Pancreas (tissue), 10 donors: ENCODE measurements at places on chromosomes 5 and 9.

DNA sequence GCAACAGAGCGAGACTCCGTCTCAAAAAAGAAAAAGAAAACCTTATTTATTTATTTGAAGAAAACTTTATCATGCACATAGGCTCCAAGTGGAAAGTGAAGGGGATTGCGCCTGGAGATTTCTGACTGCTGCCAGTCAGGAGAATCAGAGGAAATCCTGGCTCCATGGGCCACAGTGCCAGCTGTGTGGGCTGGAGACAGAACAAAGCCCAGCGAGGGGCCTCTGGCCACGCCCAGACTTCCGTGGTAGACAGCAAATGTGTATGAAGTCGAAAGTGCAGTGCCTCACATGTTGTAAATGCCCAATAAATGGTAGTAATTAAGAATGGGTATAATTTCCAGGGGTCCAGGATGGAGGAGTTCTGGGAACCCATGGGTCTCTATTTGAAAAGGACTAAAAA is 75.8 kb upstream of the WWC1 start:
- H3K27me3 ChIP-seq, result no peaks in the 10 kb centered on the region
- H3K4me1 ChIP-seq, result no peaks in the 10 kb centered on the region
- no peak for DNase-seq
- no peak overlapping the region for H3K4me3 ChIP-seq
- H3K27ac ChIP-seq, result no peak overlapping the region
- H3K36me3 ChIP-seq, result no peaks in the 10 kb centered on the region

- no peaks in the 10 kb centered on the region for H3K4me1 ChIP-seq
- H3K36me3 ChIP-seq, result no peaks in the 10 kb centered on the region
- no peak overlapping the region for H3K4me3 ChIP-seq
- H3K27me3 ChIP-seq, result no peaks in the 10 kb centered on the region
- DNase-seq, result no peak
These were observed 207.1 kb upstream of the PAPPA start for GRCh38 chr9:115946530-115946929.

DNA sequence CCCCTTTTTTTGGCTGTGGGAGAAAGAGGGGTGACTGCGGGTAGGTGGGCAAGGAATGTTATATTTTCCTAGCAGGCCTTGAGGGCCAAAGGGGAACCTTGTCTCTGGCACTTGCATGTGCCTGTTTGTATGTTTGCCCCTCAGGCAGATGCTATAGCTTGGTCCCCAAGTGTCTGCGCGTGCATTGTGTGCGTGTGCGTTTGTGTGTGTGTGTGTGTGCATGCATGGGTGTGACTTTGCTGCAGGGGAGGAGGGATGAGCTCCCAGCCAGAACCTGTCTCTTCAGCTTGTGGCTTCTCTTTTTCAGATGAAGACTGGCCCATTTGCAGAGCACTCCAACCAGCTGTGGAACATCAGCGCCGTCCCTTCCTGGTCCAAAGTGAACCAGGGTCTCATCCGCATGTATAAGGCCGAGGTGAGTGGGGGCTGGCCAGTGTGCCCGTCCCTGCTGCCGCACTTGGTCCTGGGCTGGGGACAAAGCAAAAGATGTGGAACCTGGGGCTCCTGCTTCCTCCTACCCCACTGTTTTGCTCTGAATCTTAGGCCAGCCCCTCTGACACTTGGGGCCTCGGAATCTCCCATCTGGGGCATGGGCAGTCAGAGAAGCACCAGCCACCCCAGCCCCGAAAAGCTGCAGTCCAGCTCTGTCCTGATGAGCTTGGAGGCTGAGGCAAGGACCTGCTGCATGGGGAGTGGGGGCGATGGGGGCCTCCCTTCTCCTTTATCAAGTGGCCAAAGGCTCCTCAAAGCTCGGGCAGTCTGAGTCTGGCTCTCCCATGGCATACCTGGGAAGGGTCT is 31.1 kb downstream of the PTPA start:
- H3K36me3 ChIP-seq, result no peaks in the 10 kb centered on the region
- DNase-seq, result peak; percentile 5
- H3K4me1 ChIP-seq, result peaks cover 25% of the 10 kb centered on the region
- no peak overlapping the region for H3K4me3 ChIP-seq
- peak overlapping the region; percentile 93 for H3K27ac ChIP-seq

- no peak overlapping the region for H3K27ac ChIP-seq
- no peaks in the 10 kb centered on the region for H3K36me3 ChIP-seq
- H3K4me3 ChIP-seq, result no peak overlapping the region
- peaks cover 9% of the 10 kb centered on the region for H3K4me1 ChIP-seq
These were observed 27.4 kb downstream of the UHRF2 start for GRCh38 chr9:6440405-6440804.

- H3K27me3 ChIP-seq, result no peaks in the 10 kb centered on the region
- H3K27ac ChIP-seq, result no peak overlapping the region
- no peaks in the 10 kb centered on the region for H3K4me1 ChIP-seq
These were observed 35.9 kb downstream of the HRH2 start for GRCh38 chr5:175693741-175694140.

DNA sequence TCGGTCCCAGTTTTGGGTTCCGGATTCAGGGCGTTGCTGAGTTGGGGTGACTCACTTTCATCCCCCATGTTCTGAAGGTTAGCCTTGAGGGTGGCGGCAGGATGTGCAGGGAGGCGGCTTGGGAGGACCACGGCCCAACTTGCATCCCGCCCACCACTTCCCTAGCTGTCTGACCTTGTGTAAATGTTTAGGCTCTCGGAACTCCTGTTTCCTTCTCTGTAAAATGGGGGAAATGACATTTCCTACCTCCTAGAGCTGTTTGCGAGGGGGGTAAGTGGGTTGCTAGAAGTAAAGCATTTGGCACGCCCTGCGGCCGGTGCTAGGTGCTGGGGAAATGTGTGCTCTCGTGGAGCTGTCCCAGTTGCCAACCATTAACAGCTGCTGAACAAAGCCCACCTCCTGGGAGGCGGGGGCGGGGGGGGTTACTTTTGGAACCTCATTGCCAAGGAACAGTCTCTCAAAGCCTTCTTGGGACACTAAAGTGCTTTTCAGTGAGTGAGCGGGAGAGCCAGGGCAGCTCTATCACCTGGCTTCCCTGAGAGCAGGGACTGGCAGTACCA is 27.5 kb downstream of the PTGES2 start:
- peaks cover 20% of the 10 kb centered on the region for H3K36me3 ChIP-seq
- H3K4me3 ChIP-seq, result peak overlapping the region; percentile 50
- peak overlapping the region; percentile 93 for H3K27ac ChIP-seq
- H3K4me1 ChIP-seq, result peaks cover 61% of the 10 kb centered on the region
- no peaks in the 10 kb centered on the region for H3K27me3 ChIP-seq
- DNase-seq, result no peak
